GM12865 (cell line): ENCODE measurements at places on chromosomes 7 and 10.

DNA sequence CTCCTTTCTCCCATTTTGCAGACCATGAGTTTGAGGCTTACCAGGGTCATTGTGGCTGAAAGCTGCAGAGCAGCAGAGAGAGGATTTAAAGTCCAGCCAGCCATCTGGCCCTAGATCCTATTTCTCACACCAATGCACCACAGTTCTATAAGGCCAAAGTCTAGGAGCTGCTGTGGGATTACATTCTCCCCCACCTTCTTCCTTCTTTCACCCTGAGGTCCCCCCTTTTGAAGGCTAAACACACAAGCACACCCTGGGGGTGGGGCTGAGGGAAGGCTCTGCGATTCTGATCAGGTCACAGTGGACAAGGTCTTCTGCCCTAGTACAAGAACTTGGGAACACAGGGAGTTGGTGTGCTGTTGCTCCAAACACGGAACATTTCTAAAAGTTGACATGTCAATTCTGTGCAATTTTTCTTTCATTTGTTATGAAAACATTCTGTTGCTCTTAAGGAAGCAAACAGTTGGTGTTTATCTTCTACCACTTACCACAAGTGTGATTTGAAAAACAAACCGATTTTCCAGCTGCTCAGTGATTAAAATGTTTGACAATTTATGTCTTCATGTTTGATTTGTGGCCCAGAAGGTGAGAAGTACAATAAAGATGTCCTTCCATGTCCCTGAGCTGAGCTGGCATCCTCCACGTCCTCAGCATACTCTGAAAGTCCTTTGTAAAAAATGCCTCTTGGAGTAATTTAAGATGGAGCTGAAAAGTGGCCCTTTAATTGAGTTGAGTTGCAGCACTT is 271.6 kb upstream of the PPP2R2D start:
- no peak for DNase-seq

- DNase-seq, result no peak
Measured at GRCh38 chr7:106140406-106141173, 28.5 kb upstream of the SYPL1 start.

- no peak for DNase-seq
Measured at GRCh38 chr10:14519785-14520184, 189.1 kb upstream of the FRMD4A start.

GRCh38 chr10:24136070-24136469 is 72.9 kb upstream of the KIAA1217 start:
- DNase-seq, result no peak

DNA sequence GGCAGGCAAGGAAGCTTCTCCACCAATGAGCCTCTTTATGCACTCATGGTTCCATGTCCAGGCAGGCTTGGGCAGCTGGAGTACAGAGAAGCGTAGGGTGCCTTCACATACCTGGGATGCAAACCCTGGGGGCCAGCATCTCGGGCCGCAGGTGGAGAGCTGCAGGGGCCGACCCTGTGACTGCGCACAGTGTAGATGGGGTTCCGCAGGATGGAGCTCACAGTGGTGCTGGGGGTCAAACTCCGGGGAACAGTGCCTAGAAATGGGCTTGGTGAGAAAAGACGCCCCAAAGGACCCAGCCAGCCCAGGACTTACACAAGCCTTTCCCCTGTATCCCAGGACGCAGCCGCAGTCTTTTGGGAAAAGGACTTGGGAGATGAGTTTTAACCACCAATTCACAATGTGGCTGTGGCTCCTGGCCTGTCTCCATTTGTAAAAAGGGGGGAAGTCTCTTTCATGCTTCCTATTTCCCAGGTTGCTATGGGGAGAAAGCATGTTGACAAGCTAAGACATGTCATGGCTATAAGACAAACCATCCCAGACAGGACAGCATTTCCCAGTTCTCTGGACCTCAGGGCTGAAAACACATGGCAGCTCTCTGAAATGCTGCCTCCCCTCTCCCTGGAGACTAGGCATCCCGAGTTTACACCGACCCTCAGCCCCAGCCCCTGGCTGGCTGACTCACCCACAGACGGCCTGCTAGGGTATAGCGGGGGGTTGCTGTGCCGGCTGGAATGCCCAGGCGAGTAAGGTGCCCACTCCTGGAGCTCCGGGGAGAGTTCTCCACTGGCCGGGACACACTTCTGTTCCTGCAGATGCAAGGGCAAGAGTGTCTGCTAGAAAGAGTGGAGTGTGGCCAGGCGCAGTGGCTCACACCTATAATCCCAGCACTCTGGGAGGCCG is 107.1 kb downstream of the DLG5 start:
- no peak for DNase-seq

- peak; percentile 51 for DNase-seq
Measured at GRCh38 chr7:93047514-93048099, 70.2 kb downstream of the SAMD9 start.
